ENCODE measurements at places on chromosomes 1 and 21.
A peak's percentile ranks its signal among the peaks of the same experiment; 100 is the strongest.

DNA sequence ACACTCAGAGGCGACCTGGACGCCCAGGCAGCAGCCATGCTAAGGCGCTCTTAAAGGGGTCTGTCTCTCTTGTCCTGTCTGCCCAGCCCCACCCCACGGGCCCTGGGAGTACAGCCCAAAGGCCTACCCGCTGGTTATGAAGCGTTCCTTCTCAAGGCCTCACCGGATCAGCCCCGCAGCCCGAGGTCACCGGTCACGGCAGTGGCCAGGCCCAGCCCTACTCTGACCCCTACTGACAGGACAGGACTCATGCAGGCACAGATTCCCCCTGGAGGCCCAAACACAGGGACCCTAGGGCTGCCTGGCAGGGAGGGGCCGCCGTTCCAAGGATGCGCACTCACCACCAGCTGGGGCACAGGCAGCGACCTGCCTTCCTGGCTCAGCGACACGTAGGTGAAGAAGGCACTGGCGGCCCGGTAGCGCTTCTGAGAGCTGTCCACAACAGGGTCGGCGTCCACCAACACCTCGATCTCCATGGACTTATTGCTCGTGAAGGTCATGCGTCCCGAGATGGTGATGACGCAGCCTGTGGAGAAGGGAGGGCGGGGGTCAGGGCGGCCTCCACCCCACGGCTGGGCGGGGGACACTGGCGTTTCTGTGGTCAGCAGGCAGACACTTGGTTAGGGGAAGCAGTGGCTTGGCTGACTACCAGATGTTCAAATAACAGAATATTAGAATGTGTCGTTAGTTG lies 20.0 kb upstream of the GPR153 start:
- no peak for DNase-seq

DNA sequence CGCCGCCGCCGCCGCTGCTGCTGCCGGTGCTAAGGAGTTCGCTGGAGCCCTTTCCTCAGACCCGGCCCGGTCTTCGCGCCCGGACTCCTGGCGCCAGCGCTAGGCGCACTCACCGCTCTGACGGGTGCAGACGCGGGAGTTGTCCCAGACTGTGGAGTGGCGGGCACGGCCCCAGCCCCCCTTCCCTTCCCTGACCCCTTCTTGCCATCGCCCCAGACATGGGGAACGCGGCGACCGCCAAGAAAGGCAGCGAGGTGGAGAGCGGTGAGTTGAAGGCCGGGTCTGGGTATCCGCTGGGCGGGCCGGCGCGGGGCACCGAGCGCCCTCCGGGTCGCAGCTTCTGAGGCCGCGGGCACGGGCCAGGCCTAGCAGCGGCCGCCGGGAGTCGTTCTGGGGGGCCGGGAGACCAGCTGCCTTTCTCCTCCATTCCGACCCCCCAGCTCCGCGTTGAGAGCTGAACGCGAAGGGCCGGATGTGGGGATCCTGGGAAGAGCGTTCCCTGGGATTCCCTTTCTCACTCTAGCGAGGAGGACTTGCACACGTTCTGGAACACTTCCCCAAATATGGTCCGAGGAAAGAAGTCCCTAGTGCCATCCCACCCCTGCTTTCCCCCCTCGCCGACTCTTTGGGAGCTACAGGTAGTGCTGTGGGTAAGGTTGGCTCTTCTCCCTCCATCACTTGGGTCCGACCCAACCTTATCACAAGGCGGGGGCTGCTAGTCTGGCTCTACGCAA lies 65.8 kb upstream of the PRKACB start:
- peak; percentile 4 for DNase-seq

DNA sequence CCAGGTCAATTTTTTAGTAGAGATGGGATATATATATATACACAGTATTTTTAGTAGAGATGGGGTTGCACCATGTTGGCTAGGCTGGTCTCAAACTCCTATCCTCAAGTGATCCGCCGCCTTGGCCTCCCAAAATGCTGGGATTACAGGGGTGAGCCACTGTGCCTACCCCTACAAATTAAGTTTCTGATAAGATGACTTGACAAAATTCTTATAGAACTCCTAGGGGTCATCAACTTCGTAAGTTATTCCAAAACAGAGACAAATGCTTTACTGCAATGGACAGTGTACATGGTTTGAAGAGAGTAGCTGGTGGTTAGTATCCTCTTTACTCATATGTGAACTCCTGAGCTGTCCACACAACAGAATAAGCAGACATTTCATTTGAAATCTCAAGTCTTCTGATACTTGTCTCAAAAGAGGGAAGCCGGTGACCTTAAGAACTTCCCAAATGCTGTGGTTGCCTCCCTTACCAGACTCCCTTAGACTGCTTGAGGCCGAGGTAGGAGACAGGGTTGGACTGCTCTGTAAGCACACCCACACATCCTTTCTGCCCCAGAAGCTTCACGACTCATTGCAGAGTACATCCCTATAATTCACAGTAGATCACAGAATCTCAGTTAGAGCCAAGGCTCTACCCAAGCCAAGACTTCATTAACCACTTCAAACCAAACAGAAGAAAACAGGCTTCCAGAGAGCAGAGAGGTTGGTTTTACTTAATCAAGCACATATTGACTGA lies 244.1 kb upstream of the IRF2BP2 start:
- DNase-seq: no peak

- no peak for DNase-seq
Observed at GRCh38 chr21:38938343-38938742, 132.6 kb downstream of the ETS2 start.

GRCh38 chr1:62358665-62359373 lies 39.6 kb upstream of the KANK4 start:
- no peak for DNase-seq

GRCh38 chr1:1134300-1134970 lies 18.5 kb upstream of the C1orf159 start:
- DNase-seq: no peak

GRCh38 chr1:199096591-199096990 lies 457.8 kb downstream of the PTPRC start:
- no peak for DNase-seq

GRCh38 chr1:182600036-182600713 lies 4.0 kb downstream of the RGS16 start:
- DNase-seq: no peak

DNA sequence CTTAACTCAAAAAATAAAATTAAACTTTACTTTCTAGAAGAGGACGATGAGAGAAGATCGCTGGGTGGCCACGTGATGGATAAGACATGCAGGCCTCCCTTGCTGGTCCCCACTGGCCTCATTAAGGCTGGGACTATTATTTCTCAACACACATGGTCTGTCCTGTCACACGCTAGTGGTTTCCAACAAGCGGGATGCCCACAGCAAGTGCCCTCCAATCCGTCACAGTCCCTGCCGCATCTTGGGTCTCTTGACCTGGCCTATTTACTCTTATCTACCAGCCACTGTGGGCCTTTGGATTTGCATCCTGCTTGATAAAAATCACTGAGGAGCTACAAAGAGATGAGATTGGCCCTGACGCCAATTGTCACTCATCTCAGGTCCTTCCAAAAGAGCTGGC lies 30.0 kb downstream of the CAPZB start:
- no peak for DNase-seq

GRCh38 chr1:182927693-182928433 lies 25.1 kb downstream of the SHCBP1L start:
- no peak for DNase-seq

DNA sequence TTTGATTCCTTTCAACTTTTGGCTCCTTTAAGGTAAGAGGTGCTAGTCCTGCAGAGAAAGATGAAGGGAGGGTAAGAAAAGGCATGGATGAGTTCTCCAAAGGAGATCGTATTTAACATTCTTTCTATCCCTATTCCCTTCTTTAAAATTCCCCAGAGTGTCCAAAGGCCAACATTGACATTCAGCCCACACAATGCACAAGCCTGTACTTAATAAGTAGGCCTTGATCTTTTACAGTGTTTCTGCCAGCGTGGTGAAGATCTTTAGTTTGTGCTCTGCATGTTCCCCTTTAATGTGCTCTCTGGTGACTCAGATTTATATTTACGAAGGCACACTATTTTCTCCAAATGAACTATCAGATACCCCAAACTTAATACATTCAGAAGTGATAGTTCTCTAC lies 582.5 kb upstream of the RGS18 start:
- no peak for DNase-seq

DNA sequence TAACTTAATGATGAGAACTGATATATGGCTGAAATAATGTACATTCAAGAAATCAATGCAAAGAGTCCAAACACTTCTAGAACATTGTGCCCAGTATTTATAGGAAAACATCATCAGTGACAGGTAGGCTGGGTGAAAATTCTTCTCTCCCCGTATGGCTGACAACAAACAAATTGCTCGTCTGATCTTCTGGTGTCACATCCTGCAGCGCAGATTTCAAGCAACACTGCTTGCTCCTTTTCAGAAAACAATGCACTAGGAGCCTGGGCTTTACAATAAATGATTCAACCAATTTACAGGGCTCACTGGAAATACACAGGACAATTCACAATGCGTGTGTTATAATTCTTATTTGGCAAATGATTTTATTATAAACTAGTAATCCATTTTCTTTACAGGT lies 185.3 kb downstream of the RERE start:
- no peak for DNase-seq

DNA sequence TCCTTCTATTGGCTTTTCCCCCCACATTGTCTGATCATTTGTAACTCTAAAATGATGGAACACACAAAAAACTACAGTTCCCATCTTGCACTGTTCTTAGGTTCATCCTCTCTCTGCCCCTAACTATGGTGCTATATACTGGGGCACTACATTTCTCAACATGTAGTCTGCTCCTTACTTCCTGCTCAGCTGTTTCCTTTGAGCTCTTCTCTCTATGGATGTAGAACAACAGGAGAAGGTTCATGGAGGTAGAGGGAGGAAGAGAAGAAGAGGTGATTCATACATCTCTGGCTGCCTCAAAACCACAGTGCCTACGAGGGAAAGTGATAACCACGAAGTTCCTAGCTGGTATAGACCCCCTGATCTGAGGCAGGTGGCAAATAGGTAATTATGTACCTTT lies 7.0 kb upstream of the C1orf146 start:
- DNase-seq: no peak

- no peak for DNase-seq
Observed at GRCh38 chr21:34126269-34126668, 52.9 kb downstream of the MRPS6 start.

- no peak for DNase-seq
Observed at GRCh38 chr21:45067462-45068285, 6.7 kb upstream of the ADARB1 start.

DNA sequence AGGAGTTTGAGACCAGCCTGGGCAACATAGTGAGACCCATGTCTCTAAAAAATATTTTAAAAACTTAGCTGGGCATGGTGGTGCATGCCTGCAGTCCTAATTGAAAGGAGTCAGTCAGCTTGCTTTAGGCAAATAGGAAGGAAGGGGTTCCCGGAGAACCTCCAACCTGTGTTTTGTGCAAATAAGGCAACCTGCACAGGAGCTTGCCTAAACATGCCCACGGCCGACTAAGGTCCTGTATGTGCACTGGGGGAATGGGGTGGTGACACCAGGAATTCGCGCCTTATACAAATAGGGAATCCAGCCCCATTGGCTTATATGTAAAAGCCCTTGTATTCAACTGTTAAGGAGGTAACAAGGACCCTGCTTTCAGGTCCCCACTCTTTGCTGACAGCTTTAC lies 429.2 kb upstream of the ZP4 start:
- no peak for DNase-seq

GRCh38 chr1:246483569-246483933 lies 23.5 kb downstream of the SMYD3 start:
- no peak for DNase-seq

- DNase-seq: no peak
Observed at GRCh38 chr1:187092104-187092503, 263.4 kb downstream of the PLA2G4A start.

GRCh38 chr1:23727362-23727811 lies 15.9 kb upstream of the ELOA start:
- no peak for DNase-seq

DNA sequence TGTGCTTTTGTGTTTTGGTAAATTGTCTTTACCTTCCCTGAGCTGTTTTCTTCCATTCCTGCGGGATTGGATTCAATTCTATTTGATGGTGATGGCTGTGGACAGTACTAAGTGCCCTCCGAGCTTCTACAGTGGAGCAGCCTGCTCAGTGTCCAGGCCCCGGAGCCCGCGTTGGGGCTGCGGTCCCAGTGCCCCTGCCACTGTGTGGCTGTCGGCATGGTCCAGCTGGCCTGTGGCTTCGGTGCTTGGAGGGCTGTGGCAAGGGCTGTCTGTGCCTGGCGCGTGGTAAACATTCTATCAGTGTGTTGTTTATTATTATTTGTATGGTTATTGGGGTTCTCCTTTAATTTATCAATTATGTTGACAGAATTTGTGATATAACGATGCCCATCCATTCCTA lies 109.1 kb upstream of the COL6A1 start:
- no peak for DNase-seq

DNA sequence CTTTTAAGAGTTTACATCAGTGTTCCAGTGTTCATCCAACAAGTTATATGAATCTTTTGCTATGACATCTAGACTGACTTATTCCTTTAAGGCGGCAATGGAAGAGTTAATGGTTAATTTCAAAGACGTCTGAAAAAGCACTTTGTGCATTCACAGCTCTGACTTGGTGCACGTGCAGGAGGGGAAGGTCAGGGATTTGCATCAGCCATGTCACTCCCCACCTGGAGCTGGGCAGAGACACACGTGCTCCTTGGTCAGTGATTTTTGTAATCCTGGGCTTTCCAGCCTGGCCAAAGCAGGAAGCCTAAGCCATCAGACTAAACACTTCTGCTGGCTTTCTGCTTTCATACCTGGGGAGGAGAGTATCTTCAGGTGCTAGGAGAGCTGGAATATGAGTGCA lies 96.3 kb downstream of the ST3GAL3 start:
- DNase-seq: no peak

DNA sequence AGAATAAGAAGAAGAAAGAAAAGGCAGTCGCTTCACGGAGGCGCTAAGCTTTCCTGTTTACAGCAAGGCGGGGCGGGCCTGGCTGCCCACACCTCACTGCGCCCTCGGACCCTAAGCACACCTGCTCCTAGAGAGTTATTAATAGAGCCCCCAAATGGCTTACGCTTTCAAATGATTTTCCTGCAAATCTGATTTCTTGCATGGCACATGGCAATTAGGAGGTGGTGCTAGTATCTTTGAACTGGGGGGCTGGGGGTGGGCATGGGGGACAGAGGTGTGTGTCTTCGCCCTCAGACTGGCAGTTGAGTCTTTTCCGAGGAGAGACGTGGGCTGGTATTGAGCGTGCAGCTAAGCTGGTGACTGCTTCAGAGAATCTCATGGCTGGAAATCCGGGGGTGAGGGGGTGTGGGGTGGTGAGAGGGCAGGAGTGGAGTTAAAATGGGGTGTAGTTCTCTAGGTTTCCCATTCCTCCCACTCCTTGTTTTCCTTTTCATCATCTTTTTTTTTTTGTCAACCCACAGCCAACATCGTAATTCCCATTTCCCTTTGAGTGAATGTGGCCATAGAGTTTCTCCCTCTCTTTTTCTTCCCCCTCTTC lies 1.3 kb downstream of the S1PR1 start:
- DNase-seq: peak; percentile 45

DNA sequence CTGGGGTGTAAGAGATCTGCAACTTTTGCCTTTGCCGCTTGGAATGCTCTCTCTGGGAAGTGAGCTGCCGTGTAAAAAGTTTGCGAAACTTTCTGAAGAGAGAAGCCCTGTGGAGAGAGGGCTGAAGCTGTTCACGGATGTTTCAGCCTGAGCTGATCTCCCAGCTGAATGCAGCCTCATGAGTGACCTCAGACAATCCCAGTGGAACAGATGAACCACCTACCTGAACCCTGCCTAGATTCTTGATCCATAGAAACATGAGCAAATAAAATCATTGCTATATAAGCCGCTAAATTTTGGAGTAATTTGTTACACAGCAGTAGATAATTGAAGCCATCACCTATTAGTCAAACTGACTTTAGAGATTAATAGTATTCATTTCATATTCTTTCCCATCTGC lies 4.4 kb upstream of the ALG6 start:
- DNase-seq: no peak

GRCh38 chr1:96096613-96097321 lies 624.8 kb upstream of the PTBP2 start:
- no peak for DNase-seq
